ENCODE measurements at places on chromosomes 3 and 15.
A peak's percentile ranks its signal among the peaks of the same experiment; 100 is the strongest.

GRCh38 chr15:32818758-32819447 lies 101.1 kb downstream of the GREM1 start:
- DNase-seq, result peak; percentile 74

- no peak for DNase-seq
Measured at GRCh38 chr15:28969511-28970085, 83.8 kb downstream of the APBA2 start.

DNA sequence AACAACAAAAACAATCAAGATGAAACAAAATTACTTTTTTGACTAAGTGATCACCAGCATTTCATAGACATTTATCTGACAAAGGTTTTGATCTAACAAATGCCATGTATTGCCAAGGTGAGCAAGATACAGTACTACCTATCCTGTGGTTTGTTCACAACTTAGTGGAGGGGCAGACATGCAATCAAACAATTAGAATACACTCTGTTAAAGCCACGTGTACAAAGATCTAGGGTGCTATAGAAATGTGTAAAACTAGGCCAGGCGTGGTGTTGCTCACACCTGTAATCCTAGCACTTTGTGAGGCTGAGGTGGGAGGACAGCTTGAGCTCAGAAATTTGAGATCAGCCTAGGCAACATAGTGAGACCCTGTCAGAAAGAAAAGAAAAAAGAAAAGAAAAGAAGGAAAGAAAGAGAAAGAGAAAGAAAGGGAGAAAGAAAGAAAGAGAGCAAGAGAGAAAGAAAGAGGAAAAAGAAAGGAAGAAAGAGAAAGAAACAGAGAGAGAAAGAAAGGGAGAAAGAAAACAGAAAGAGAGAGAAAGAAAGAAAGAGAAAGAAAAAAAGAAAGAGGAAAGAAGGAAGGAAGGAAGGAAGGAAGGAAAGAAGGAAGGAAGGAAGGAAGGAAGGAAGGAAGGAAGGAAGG lies 1.4 kb upstream of the TRIM69 start:
- no peak for DNase-seq

- no peak for DNase-seq
Measured at GRCh38 chr15:49809894-49810609, 189.2 kb downstream of the DTWD1 start.

GRCh38 chr3:48656841-48657281 lies 5.8 kb downstream of the CELSR3 start:
- DNase-seq, result no peak
